ENCODE measurements at places on chromosomes 2 and 18.

GRCh38 chr2:41736105-41736567 lies 311.7 kb upstream of the PKDCC start:
- DNase-seq, result no peak

DNA sequence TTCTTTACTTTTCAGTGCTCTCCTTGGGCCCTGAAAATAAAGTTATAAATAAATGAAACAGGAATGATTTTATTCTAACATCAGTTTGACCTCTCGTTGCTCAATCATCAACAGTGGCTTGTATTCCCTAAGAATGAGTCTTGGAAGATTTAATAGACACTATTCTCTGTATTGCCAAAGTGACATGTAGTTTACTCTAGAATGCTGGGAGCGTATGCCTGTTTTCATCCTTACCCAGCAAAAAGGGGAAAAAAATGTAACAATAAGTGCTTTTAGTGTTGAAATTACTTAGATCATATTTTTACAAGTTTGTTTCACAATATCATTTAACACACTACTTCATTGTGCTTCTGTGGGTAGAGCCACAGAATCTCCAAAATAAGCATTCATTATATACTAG lies 240.6 kb upstream of the CWC22 start:
- no peak for DNase-seq

GRCh38 chr2:121140734-121141133 lies 144.3 kb downstream of the TFCP2L1 start:
- DNase-seq, result no peak

- DNase-seq, result no peak
Measured at GRCh38 chr2:163607630-163608029, 128.2 kb downstream of the FIGN start.

All from activated naive CD8-positive, alpha-beta T cell treated with anti-CD3 and anti-CD28 coated beads, Interleukin-2, amount 50 U/mL, for 16 hours (primary cell).